H1 (cell line): ENCODE measurements at places on chromosomes 16 and 17.

DNA sequence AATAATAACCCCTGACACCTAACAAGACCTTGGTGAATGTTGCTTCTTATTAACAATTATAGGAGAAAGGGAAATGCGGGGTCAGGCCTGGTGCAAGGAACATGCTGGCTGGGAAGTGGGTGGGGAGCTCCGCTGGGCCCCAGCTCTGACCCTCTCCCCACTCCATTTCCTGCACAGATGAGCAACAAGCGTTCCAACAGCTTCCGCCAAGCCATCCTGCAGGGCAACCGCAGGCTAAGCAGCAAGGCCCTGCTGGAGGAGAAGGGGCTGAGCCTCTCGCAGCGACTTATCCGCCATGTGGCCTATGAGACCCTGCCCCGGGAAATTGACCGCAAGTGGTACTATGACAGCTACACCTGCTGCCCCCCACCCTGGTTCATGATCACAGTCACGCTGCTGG is 23.0 kb downstream of the RHBDL3 start:
- H3K4me1 ChIP-seq = peaks cover 28% of the 10 kb centered on the region
- H3K27ac ChIP-seq = peak overlapping the region; percentile 17; the same call in 1 of the 2 replicates
- no peak overlapping the region for H3K4me3 ChIP-seq
- no peak for DNase-seq
- H3K27me3 ChIP-seq = no peaks in the 10 kb centered on the region

- H3K27me3 ChIP-seq = no peaks in the 10 kb centered on the region; the same call in 1 of the 2 replicates
- H3K36me3 ChIP-seq = peaks cover 46% of the 10 kb centered on the region
- no peak overlapping the region for H3K27ac ChIP-seq
Measured at GRCh38 chr16:23521037-23521743, 10.9 kb upstream of the GGA2 start.

DNA sequence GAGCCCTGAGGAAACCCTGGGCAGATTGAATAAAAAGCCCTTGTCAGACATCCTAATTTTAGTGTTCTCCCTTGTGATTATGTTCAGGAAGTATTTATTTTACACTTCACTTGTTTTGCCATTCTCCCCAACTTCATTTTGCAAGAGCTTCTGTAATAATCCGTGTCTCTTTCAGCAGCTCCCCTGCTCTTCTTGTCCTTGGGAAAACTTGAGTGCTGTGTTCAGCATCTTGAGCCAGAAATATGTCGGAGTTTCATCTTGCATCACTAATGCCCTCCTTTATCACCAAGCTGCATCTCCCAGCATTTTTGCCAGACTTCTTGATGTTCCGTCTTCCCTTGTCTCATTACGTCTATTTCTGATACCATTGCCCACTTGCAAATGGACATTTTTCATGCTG is 486.5 kb upstream of the EEF2KMT start:
- H3K4me1 ChIP-seq = no peaks in the 10 kb centered on the region; the same call in 1 of the 2 replicates
- no peaks in the 10 kb centered on the region for H3K27me3 ChIP-seq
- H3K36me3 ChIP-seq = no peaks in the 10 kb centered on the region
- no peak for DNase-seq
- H3K4me3 ChIP-seq = no peak overlapping the region

DNA sequence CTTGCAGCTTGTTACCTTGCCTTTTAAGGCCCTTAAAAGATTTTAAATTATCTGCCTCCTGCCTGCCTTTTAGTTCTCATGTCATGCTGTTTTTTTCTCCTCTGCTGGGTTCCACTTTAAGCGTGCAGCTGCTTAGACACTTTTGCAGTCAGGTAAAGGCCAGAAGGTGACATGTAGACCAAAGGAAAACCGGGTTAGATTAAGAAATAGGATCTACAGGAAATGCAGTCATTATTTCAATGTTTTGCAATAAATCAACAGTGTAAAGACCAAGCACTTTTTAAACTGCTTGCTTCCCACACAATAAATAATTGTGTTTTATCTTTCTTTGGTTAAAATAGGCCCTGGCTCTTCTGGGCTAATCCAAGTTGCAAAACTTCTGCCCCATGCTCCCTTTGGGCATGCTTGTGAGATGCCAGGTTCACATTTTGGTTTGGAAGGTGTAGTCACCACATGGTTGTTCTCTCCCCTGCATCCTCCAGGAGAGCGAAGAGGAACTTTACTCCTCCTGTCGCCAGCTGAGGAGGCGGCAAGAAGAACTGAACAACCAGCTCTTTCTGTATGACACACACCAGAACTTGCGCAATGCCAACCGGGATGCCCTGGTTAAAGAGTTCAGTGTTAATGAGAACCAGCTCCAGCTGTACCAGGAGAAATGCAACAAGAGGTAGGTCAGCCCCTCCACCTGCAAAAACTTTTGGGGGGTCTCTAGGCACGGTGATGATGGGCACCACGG is 54.9 kb downstream of the SDR42E1 start:
- H3K4me3 ChIP-seq = no peak overlapping the region
- H3K36me3 ChIP-seq = no peaks in the 10 kb centered on the region
- no peaks in the 10 kb centered on the region for H3K27me3 ChIP-seq
- H3K4me1 ChIP-seq = no peaks in the 10 kb centered on the region

GRCh38 chr16:22250522-22250921 is 44.4 kb downstream of the EEF2K start:
- peaks cover 9% of the 10 kb centered on the region for H3K36me3 ChIP-seq
- no peaks in the 10 kb centered on the region for H3K27me3 ChIP-seq
- H3K27ac ChIP-seq = no peak overlapping the region
- H3K4me3 ChIP-seq = no peak overlapping the region
- no peaks in the 10 kb centered on the region for H3K4me1 ChIP-seq
- DNase-seq = no peak

GRCh38 chr17:39281806-39282205 is 56.1 kb upstream of the STAC2 start:
- H3K27ac ChIP-seq = no peak overlapping the region
- H3K4me3 ChIP-seq = no peak overlapping the region
- no peak for DNase-seq
- H3K27me3 ChIP-seq = no peaks in the 10 kb centered on the region
- no peaks in the 10 kb centered on the region for H3K4me1 ChIP-seq

DNA sequence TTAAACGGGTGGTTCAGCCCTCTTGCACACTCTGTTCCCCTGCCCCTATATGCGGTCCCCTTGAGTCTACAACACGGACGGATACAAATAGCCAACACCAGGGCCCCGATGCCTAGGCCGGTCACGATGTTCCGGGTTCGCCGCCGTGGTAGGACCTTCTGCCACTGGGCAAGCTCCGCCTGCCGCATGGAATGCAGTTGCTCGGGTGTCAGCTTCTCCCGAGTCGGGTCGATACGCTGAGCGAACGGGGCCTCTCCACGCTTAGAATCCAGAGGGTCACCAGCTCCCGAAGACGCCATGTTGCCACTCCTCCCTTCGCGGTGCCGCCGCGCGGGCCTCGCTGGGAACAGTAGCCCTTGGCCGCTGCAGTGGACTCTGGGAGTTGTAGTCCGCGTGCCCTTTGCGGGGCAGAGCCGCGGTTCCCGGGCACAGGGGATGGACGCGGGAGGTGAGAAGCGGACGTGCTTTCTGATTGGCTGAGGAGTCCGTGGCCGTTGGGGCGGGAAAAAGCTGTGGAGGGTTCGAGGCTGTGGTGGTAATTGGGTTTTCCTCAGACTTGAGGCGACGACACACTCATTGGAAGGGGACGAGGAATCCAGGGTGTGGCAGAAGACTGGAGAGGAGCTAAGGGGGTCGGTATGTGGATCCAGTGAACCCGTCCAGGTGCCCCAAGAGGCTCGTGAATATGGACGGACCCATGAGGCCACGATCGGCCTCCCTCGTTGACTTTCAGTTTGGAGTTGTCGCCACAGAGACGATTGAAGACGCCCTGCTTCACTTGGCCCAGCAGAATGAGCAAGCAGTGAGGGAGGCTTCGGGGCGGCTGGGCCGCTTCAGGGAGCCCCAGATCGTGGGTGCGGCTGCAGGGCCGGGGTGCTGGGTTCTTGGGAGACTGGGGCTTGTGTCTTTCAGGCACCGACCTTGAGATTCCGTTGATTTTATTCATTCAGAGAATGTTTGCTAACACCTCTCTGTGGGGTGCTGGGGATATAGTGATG is at the start of the genes CNTD1 and COA3:
CNTD1 (plus strand) TSS at position 479 of the 998 bp plus-strand sequence; CDS start at position 686, 207 bp downstream.
COA3 (minus strand) TSS at position 322 of the 998 bp plus-strand sequence; CDS start at position 299, 23 bp downstream.
- H3K27ac ChIP-seq = peak within 1 kb of the TSS; percentile 67
- peak; percentile 56 for DNase-seq
- H3K4me1 ChIP-seq = peaks cover 4% of the 10 kb centered on the region
- H3K36me3 ChIP-seq = no peaks in the 10 kb centered on the region

DNA sequence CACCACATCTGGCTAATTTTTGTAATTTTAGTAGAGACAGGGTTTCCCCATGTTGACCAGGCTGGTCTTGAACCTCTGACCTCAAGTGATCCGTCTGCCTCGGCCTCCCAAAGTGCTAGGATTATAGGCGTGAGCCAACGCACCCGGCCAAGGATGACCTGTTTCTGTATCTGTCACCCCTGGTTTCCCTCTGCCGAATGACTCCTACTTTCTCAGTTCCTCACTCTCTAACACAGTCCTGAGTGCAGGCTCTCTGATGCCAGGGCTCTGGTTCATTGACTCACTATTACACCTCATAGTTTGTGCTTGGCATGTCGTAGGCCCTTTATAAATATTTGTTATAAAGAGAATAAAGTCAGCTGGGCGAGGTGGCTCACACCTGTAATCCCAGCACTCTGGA is 10.7 kb upstream of the PRPF8 start:
- H3K36me3 ChIP-seq = no peaks in the 10 kb centered on the region
- no peaks in the 10 kb centered on the region for H3K27me3 ChIP-seq
- H3K4me3 ChIP-seq = no peak overlapping the region

- H3K4me3 ChIP-seq = no peak overlapping the region
- H3K27me3 ChIP-seq = no peaks in the 10 kb centered on the region
- no peaks in the 10 kb centered on the region for H3K36me3 ChIP-seq
- H3K4me1 ChIP-seq = no peaks in the 10 kb centered on the region
- H3K27ac ChIP-seq = no peak overlapping the region
Measured at GRCh38 chr17:72512649-72513556, 392.1 kb downstream of the SOX9 start.

DNA sequence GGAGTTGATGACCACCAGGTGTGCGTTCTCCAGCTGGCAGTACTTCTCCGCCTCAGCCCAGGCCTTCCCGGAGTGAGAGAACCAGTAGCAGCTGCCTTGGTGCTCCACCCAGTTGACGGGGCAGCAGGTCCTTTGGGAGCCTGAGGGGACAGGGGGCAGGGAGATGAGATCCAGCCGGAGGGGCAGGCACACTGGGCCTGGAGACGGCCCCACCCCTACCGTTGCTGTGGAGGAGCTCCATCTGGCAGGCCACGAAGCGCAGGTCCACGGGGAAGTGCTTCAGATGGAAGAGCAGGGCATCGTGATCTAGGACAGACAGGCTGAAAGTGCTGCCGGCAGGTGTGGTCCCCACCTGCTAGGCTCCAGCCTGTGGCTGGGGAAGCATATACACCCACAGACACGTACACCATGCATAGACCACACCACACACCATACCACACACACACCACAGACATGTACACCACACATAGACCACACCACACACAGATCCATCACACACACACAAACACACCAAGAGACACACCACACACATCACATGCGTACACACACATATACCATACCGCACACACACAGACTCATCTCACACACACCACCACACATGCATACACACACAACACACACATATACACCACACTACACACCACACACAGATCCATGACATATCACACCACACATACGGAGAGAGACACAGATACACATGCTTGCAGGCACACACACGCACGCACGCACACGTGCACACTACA is 7.4 kb downstream of the ASGR2 start:
- no peaks in the 10 kb centered on the region for H3K36me3 ChIP-seq
- H3K4me3 ChIP-seq = no peak overlapping the region
- no peaks in the 10 kb centered on the region for H3K4me1 ChIP-seq
- no peak overlapping the region for H3K27ac ChIP-seq

- H3K36me3 ChIP-seq = peaks cover 20% of the 10 kb centered on the region
- H3K4me1 ChIP-seq = peaks cover 16% of the 10 kb centered on the region
- no peaks in the 10 kb centered on the region for H3K27me3 ChIP-seq
- no peak for DNase-seq
- H3K27ac ChIP-seq = no peak overlapping the region
Measured at GRCh38 chr17:44083250-44083849, 12.8 kb downstream of the G6PC3 start.

- no peaks in the 10 kb centered on the region for H3K27me3 ChIP-seq
- H3K36me3 ChIP-seq = no peaks in the 10 kb centered on the region
- DNase-seq = no peak
- no peak overlapping the region for H3K27ac ChIP-seq
Measured at GRCh38 chr16:11801481-11802021, 4.5 kb upstream of the ZC3H7A start.

GRCh38 chr17:69246726-69247375 is 18.2 kb upstream of the ABCA10 start:
- no peak for DNase-seq
- H3K27me3 ChIP-seq = no peaks in the 10 kb centered on the region
- H3K4me3 ChIP-seq = no peak overlapping the region
- H3K36me3 ChIP-seq = no peaks in the 10 kb centered on the region
- H3K27ac ChIP-seq = no peak overlapping the region
- no peaks in the 10 kb centered on the region for H3K4me1 ChIP-seq

DNA sequence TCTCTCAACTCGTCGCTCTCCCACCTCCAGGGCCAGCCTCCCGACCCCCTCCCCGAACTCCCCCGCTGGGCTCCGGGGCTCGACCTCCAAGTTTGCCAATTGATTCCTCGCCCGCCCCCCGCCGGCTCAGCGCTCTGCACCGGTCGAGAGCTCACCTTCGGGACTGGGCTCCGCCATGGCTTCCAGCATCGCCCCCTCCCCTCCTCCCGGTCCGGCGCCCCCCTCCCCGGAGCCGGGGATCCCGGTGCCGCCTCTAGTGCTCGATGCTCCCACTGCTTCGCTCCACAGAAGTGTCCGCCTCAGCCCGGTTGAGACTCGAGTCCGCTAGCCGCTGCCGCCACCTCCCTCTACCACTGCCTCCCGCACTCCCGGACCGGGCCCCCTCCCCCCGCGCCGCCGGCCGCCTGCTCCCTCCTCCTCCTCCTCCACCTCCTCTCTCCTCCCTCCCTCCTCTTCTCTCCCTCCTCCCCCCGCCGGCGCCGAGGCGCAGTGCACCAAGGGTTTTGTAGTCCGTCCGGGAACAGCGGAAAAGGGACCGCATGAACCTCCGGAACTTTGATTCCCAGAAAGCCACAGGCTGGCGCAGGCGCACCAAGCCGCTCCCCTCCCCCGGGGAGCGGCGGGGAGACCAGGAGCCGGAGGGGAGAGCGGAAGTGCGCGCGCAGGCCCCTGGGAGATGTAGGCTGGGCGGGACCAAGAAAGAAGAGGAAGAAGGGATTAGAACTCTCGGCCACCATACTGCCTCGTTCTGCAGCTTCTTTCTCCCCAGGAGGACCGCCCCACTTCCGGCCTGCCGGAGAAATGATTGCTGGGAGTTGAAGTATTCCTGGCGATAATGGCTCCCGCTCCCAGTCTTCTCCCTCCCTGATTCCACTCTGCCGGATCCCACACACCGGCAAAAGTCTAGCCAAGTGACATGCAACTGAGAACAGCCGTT is at the start of gene PHF23:
PHF23 (minus strand) TSS at position 367 of the 937 bp plus-strand sequence; CDS start at position 189, 178 bp downstream.
- peaks cover 24% of the 10 kb centered on the region for H3K4me1 ChIP-seq
- H3K4me3 ChIP-seq = peak within 1 kb of the TSS; percentile 93
- H3K36me3 ChIP-seq = peaks cover 24% of the 10 kb centered on the region
- peak; percentile 94 for DNase-seq
- no peaks in the 10 kb centered on the region for H3K27me3 ChIP-seq
- H3K27ac ChIP-seq = peak within 1 kb of the TSS; percentile 63
